ENCODE measurements at places on chromosomes 13 and 19.
A peak's percentile ranks its signal among the peaks of the same experiment; 100 is the strongest.

- no peak for DNase-seq
These were observed 721.5 kb upstream of the KLHL1 start for GRCh38 chr13:70829748-70830147.

GRCh38 chr19:14440049-14440448, 6.9 kb downstream of the PKN1 start:
- DNase-seq, result no peak

DNA sequence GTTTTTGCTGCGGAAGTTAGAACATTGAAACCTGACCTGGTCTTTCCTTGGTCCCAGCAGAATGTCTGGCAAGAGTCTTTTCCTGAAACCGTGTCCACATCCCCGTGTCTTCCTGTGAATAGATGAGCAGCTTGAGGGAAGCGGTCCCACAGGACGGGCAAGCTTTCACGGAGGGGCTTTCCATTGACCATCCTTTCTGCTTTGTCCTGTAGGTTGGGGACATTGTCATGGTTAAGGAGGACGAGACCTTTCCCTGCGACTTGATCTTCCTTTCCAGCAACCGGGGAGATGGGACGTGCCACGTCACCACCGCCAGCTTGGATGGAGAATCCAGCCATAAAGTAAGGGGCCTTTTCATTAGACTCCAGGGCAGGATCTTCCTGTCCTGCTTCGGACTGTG, 126.0 kb downstream of the ATP11A start:
- DNase-seq, result no peak

GRCh38 chr13:26498656-26499601, 58.6 kb upstream of the WASF3 start:
- peak; percentile 43 for DNase-seq

GRCh38 chr13:104289400-104289799, 1223.2 kb upstream of the SLC10A2 start:
- no peak for DNase-seq

DNA sequence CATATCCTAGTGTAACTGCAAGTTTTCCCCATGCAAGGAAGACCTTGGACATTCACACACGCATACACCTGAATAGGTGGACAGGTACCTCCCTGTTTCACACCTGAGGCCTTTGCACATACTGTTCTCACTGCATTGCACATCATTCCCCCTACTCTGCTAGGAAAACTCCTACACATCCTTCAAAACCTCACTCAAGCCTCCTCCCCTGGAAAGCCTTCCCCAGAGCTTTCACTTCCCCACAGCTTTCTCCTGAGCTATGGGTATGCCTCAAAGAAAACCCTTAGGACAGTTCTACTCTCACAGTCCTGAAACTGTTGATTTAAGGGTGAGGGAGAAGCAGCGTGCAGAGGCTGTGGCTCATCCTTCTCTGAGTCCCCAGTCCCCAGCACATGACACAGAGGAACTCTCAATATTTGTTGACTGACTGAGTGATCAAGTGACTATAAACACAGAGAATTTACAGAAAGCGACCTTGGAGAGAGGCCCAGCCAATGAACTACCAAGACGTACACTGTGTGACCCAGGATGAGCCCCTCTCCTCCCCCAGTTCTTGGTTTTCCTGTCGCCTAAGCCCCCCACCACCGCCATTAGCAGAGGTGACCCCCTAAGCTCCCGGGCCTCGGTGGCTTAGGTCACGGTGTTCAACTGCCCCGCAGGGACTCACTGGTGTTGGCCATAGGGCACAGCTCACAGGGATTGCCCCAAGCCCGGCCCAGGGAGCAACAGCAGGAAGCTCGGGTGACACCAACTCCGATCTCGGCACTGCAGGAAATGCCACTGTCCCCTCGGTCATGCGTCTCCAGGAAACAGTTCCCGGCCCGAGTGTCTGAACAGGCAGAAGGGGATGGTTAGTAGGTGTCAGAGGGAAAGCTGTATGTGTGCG, 40.6 kb downstream of the FBN3 start:
- DNase-seq, result no peak

- no peak for DNase-seq
These were observed 822.5 kb upstream of the SLITRK5 start for GRCh38 chr13:86848716-86849115.

GRCh38 chr13:31963631-31964030, 67.9 kb upstream of the FRY start:
- no peak for DNase-seq

- DNase-seq, result no peak
These were observed 22.5 kb downstream of the SAFB start for GRCh38 chr19:5645409-5645808.

GRCh38 chr13:73369095-73369494, 310.3 kb downstream of the KLF5 start:
- DNase-seq, result no peak

DNA sequence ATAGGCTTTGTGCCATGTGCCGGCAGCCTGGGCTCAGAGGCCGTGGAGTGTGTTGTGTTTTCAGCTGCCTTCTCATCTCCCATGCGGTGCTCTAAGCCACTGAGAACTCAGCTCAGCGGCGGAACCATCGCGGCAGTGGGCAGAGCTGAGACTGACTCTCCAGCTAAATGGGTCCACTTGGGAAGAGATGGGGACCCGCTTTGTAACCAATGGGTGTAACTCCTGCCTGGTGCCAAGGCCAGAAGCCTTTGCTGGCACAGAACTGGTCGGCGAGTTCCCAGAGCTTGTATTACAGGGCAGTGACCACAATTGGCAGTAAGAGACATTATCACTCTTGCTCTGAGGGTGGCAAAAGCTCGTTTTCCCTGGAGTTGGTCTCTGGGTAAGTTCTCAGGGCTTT, 183.0 kb downstream of the STK24 start:
- DNase-seq, result no peak

DNA sequence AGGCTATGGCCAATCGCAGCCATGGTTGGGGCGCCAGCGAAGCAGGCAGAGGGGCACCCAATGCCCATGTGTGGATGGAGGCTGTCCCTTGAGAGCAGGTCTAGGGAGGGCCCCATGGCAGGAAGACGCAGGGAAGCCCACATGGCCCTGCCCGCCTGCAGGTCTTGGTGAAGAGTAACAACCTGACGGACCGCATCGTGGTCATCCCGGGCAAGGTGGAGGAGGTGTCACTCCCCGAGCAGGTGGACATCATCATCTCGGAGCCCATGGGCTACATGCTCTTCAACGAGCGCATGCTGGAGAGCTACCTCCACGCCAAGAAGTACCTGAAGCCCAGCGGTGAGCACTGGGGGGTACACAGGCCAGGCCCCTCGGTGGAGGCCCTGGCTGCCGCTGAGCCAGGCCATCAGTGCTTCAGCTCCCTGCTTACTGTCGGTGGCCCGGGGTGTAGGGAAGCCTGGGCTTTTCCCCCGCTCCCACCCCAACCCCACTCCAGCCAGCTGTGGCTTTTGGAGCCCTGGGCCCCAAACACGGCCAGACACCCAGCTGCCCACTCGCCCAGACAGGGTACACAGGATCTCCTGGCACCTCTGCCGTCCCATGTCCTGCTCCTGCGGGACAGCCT, 14.6 kb downstream of the YIPF2 start:
- DNase-seq, result no peak

DNA sequence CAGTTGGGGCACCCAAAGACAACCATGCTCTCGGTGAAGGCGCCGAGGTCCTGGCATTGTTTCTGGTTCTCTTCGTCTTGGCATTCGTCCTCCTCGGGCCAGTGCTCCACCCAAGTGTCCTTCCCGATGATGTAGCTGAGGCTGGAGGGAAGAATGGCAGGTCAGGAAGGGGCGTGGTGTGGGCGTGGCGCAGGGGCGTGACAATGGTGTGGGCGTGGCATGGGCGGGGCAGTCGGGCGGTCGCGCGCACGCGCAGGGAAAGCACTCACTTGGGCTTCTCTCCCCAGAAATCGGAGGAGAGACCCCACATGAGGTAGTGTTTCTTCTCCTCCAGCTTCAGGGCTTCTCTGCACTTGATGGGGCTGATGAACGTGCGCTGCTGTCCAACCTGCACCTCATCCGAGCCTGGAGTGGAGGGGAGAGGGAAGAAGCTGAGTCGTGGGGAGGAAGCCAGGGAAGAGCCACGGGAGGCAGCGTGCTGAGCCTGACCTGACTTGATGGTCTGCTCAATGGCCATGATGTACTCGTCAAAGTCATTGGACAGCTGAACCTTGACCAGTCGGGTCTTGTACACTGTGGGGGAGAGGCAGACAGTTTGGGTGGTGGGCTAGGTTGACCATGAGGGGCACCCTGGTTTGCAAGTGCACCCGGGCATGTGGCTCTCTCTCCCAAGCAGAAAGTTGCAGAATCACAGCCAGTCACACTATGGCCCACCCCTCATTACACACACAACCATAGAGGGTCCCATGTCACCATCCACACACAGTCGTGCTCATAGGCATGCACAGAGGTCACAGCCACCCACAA, 8.1 kb upstream of the TNFSF14 start:
- peak; percentile 19 for DNase-seq

DNA sequence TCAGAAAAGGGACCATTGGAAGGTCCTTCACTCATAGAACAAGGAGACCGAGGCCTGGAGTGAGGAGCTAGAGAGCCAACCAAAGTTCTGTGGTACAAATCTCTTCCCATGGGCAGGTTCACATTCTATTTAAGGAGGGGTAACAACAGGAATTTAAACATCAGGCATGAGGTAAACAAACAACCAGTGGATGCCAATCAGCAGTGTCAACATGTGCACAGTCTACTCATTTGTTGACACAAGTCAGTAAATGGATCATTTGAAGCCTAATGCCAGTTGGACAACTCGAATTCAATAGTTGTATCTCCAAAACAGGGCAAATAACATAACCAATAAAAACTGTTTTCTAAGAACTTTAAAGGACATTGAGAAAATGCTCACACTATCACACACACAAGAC, 6.3 kb upstream of the DOCK9 start:
- no peak for DNase-seq

GRCh38 chr19:10270180-10270615, 722 bp upstream of the ICAM1 start:
- no peak for DNase-seq

- no peak for DNase-seq
These were observed 249.4 kb downstream of the PCCA start for GRCh38 chr13:100338275-100338674.

DNA sequence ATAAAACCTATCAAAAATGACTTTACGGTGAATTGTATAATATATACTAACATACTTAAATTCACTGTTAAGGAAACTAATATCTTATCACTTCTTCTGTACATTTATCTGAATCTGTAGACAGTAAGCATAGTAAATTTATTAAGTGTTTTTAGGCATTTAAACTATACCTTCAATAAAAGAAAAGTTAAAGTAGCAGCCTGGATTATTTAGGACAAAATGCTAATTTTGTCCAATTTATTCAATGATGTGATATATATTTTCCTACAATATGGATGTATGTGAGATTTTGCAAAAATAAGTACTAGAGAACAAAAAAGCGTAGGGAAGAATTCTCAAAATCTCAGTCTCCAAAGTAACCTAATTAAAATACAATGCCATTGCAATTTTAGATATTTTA, 299.9 kb downstream of the GPC5 start:
- DNase-seq, result no peak

- no peak for DNase-seq
These were observed 4.0 kb upstream of the HOOK2 start for GRCh38 chr19:12779162-12779993.

DNA sequence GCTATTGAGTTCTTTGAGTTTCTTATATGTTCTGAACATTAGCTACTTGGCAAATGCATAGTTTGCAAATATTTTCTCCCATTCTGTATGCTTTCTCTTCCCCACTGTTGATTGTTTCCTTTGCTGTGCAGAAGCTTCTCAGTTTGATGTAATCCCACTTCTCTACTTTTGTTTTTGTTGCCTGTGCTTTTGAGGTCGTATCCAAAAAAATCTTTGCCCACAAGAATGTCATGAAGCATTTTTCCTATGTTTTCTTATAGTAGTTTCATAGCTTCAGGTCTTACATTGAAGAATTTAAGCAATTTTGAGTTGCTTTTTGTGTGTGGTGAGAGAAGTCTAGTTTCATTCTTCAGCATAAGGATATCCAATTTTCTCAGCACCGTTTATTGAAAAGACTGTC, 536.7 kb upstream of the ARGLU1 start:
- no peak for DNase-seq

- DNase-seq, result no peak
These were observed 80.4 kb downstream of the HSPH1 start for GRCh38 chr13:31081316-31081715.

- DNase-seq, result no peak
These were observed 4.6 kb downstream of the ECH1 start for GRCh38 chr19:38826856-38827551.

- DNase-seq, result no peak
These were observed 39.1 kb downstream of the ERICH6B start for GRCh38 chr13:45576466-45576865.

DNA sequence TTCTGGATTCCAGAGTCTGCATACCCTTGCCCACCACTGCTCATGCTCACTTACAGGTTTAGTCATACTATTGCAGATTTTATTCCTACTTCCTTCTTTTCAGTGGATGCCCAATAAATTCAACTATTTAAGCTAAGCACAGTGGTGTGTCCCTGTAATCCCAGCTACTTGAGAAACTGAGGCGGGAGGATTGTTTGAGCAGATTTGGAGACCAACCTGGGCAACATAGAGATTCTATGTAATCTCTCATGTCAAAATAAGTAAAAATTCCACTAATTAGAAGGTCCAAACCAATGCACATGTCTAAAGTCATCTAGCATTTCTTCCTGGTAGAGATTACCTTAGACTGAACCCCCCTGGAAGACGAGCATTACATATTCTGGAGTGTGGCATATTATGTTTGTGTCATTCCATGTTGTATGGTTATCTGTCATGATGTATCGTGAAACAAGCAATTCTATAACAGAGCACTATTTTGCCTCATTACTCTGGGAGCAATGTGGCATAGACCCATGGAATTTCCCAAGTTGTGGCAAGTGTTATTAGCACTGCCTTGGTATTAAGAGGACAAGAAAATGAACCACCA, 8.3 kb downstream of the HMGB1 start:
- no peak for DNase-seq

GRCh38 chr13:66665991-66666390, 564.1 kb downstream of the PCDH9 start:
- peak; percentile 53 for DNase-seq

- no peak for DNase-seq
These were observed 10.2 kb upstream of the TPP2 start for GRCh38 chr13:102586615-102587014.

DNA sequence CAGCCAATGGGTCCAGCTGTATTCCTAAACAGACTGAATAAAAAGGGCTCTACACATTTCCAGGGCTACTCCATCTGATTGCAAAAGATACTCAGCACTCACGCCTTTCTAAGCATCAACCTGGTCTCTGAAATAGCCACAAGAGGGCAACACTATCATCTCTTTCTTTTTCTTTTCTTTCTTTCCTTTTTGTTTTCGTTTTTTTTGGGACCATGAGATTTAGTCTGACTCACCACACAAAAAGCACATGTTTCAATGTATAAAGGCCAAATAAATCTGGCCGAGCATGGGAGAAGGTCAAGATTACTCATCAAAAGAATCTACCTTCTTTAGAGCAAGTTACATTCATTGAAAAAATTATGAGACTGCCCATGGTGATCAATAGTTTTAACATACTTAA, 805.6 kb upstream of the ARGLU1 start:
- DNase-seq, result peak; percentile 77

DNA sequence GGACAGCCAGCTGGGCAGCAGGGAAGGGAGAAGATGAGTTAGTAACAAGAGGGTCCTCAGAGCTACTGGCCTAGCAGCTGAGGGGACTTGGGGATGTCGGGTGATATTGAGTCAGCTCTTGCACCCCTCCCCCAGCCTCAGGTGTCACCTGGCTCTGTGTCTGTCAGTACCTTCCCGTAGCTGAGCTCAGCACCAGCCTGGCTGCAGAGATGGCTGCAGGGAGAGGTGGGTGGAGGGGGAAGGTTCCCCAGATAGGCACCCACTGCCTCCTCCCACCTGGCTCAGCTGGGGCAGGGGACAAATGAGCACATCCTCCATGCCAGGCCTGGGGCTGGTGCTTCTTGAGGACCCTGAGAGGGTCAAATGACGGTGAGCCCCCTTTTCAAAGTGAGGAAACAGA, 6.8 kb upstream of the KPTN start:
- no peak for DNase-seq

Measured in dermis microvascular lymphatic vessel endothelial cell (primary cell).